Chondrocyte (in vitro differentiated cells): ENCODE measurements at places on chromosomes 11 and 22. TPM values are rescaled to one million over a fixed set of nuclear protein-coding genes. Genes with fewer than 3 reads are reported as not detected.

RTN4RL2 gene
- total RNA-seq, result 0.31 to 0.57 TPM in 2 of 3 replicates, not detected in the other

OR2D2 gene
- total RNA-seq, result not detected in 3 replicates

TP53AIP1 gene
- 0.17 TPM in 1 of 3 replicates, not detected in the others for total RNA-seq

ADM2 gene
- 1.5 to 46.5 TPM (median 46.5 TPM) in 3 replicates for total RNA-seq

UBTFL1 gene
- total RNA-seq, result not detected in 3 replicates

- H3K36me3 ChIP-seq, result peaks cover 5% of the 10 kb centered on the region
- H3K27ac ChIP-seq, result peak within 1 kb of the TSS; percentile 95
- peaks cover 35% of the 10 kb centered on the region for H3K4me1 ChIP-seq
- no peak for DNase-seq
Measured at GRCh38 chr11:67289226-67289650, at the start of gene ANKRD13D. ANKRD13D (plus strand) TSS chr11:67289303; CDS start chr11:67289461, 158 bp downstream.

GRCh38 chr11:123567466-123567865 is 87.0 kb downstream of the SCN3B start:
- DNase-seq, result no peak
- peaks cover 2% of the 10 kb centered on the region for H3K27me3 ChIP-seq
- H3K4me3 ChIP-seq, result no peak overlapping the region
- no peaks in the 10 kb centered on the region for H3K4me1 ChIP-seq

DNA sequence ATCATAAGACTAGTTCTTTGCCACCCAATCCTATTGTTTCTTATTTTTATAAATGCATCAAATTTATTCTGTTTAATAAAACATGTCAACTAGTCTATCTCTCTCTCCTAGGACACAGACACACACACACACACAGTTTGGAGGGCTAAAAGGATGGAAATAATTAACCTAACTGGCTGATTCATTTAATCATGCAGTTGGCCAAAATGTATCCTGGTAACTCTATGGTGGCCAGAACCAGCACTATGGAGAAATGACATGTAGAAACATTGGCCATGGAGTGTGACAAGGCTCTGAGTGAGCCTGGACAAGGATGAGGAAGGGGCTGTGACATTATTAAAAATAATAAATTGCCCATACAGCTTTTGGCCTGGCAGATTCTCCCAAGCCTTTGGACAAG is 64.1 kb downstream of the CLPB start:
- H3K36me3 ChIP-seq, result peaks cover 9% of the 10 kb centered on the region
- no peak overlapping the region for H3K27ac ChIP-seq
- H3K4me3 ChIP-seq, result no peak overlapping the region

- H3K4me3 ChIP-seq, result no peak overlapping the region
- no peak for DNase-seq
- no peak overlapping the region for H3K27ac ChIP-seq
- H3K27me3 ChIP-seq, result no peaks in the 10 kb centered on the region
- peaks cover 13% of the 10 kb centered on the region for H3K4me1 ChIP-seq
Measured at GRCh38 chr22:28466399-28466798, 213.2 kb downstream of the TTC28 start.

DNA sequence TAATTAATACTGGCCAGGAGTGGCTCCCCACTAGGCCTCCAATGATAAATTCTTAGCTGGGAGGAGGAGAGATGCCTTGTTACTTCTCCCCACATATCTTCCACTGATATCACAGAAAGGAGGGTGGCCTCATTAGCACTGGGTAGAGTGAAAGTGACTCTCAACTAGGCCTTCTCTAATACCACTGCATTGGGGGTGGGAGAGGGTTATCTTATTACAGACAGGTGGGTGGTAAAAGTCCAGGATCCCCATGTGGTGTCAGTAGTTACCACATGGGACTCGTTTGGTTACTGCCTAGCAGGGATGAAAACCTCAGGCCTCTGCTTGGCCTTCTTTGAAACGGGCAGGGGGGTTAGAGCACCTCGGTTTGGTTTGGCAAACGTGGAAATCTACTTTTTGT is 167.3 kb downstream of the UVRAG start:
- peaks cover 25% of the 10 kb centered on the region for H3K4me1 ChIP-seq
- peaks cover 11% of the 10 kb centered on the region for H3K36me3 ChIP-seq
- DNase-seq, result no peak
- H3K27me3 ChIP-seq, result no peaks in the 10 kb centered on the region

- H3K36me3 ChIP-seq, result peaks cover 2% of the 10 kb centered on the region
- H3K27ac ChIP-seq, result no peak overlapping the region
- H3K4me3 ChIP-seq, result no peak overlapping the region
- DNase-seq, result no peak
Measured at GRCh38 chr11:31529701-31530100, 20.1 kb downstream of the ELP4 start.

DNA sequence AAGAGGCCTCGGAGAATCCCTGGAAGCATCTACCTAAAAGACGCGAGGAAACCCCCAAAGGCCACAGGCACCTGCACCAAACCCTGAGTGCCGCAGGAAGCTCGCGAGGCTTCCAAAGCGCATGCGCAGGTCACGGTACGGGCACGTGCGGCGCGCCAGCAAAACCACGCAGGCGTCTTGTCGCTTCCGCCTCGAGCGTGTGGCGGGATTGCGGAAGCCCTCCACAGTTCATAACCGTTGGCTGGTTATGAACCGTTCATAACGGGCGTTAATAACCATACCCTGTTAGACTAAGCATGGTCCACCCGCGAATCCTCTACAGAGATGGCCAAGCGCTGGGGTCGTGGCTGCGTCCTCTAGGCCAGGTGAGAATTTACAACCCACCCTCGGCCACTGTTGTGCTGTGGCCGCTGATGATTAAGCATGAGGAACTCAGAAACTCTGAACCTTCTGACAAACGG is 46.4 kb downstream of the MORC2 start:
- no peak for DNase-seq
- peaks cover 10% of the 10 kb centered on the region for H3K4me1 ChIP-seq
- H3K4me3 ChIP-seq, result no peak overlapping the region

- peak; percentile 79 for DNase-seq
- H3K27ac ChIP-seq, result no peak overlapping the region
- H3K27me3 ChIP-seq, result no peaks in the 10 kb centered on the region
- peaks cover 12% of the 10 kb centered on the region for H3K36me3 ChIP-seq
Measured at GRCh38 chr11:46679241-46680163, 20.9 kb downstream of the ARHGAP1 start.
